Ovary (tissue), 10 donors: ENCODE measurements at places on chromosomes 12 and 14. TPM values are rescaled to one million over a fixed set of nuclear protein-coding genes. Genes with fewer than 3 reads are reported as not detected.

GRCh38 chr14:64444140-64444539 is 21.2 kb upstream of the AKAP5 start:
- H3K4me3 ChIP-seq, result no peak overlapping the region
- no peak for DNase-seq
- H3K36me3 ChIP-seq, result no peaks in the 10 kb centered on the region
- H3K4me1 ChIP-seq, result peaks cover 2% of the 10 kb centered on the region
- no peaks in the 10 kb centered on the region for H3K27me3 ChIP-seq
- no peak overlapping the region for H3K27ac ChIP-seq

The RILPL1 gene
- 24.4 TPM for total RNA-seq

The RAP1B gene
- 123 TPM for total RNA-seq

DNA sequence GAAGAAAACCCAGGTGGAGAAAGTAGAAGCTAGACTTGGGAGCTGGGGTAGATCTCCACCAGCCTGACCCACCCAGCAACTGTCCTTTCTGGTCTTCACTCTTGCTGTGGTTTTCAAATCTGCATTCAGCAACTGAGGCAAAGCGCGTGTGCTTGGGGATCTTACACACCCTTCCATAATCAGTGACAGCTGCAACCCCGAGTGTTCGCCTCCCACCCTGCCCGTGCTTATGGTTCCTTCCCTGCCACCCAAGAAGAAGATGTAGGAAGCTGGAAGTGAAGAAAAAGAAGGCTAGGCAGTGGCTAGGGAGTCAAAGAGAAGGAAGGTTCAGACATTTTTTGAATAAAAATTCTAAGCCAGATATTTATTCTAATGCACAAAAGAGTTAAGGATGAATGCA is 162.6 kb upstream of the CCND2 start:
- no peak overlapping the region for H3K4me3 ChIP-seq
- H3K27ac ChIP-seq, result no peak overlapping the region
- no peaks in the 10 kb centered on the region for H3K4me1 ChIP-seq
- no peaks in the 10 kb centered on the region for H3K36me3 ChIP-seq
- H3K27me3 ChIP-seq, result no peaks in the 10 kb centered on the region
- no peak for DNase-seq

GRCh38 chr14:70714055-70714550 is 72.4 kb downstream of the TTC9 start:
- DNase-seq, result no peak
- no peak overlapping the region for H3K27ac ChIP-seq
- no peaks in the 10 kb centered on the region for H3K27me3 ChIP-seq
- no peak overlapping the region for H3K4me3 ChIP-seq
- H3K4me1 ChIP-seq, result no peaks in the 10 kb centered on the region
- H3K36me3 ChIP-seq, result no peaks in the 10 kb centered on the region

DNA sequence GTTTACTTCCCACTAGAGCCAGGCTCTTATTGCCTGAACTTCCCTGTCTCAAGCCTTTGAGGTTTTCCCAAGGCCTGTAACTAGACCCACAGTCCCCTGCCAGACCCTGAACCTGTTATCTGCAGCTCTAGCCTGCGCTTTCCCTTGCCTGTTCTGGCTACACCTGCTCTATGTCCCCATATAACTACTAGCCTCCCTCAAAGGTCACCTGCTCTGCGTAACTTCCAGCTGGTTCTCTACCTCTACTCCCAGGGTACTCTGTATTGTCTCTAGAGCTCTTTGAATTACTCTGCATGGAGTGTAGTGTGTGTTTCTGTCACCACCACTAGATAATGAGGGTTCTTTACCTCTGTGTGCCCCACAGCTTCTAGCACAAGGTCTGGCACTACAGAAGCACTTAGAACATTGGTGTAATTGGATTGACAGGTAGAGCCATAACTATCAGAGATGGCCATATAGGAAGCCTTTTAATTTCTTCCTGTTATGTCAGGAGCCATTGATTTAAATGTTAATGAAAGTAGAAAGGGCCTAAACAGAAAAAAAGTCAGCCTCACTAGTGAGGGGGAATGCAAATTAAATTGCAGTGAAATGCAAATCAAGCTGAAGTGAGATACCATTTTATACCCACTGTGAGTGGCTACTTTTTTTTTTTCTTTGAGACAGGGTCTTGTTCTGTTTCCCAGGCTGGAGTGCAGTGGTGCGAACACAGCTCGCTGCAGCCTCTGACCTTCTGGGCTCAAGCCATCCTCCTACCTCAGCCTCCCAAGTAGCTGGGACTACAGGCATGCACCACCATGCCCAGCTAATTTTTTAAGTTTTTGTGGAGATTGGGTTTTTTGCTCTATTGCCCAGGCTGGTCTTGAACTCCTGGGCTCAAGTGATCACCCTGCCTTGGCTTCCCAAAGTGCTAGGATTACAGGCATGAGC is 47.8 kb downstream of the EID3 start:
- peaks cover 4% of the 10 kb centered on the region for H3K4me1 ChIP-seq
- no peak overlapping the region for H3K4me3 ChIP-seq
- no peaks in the 10 kb centered on the region for H3K27me3 ChIP-seq
- no peaks in the 10 kb centered on the region for H3K36me3 ChIP-seq
- no peak overlapping the region for H3K27ac ChIP-seq
- no peak for DNase-seq

- H3K36me3 ChIP-seq, result no peaks in the 10 kb centered on the region
- no peak overlapping the region for H3K4me3 ChIP-seq
- no peaks in the 10 kb centered on the region for H3K27me3 ChIP-seq
Observed at GRCh38 chr14:74684434-74684833, 28.4 kb downstream of the AREL1 start.

DNA sequence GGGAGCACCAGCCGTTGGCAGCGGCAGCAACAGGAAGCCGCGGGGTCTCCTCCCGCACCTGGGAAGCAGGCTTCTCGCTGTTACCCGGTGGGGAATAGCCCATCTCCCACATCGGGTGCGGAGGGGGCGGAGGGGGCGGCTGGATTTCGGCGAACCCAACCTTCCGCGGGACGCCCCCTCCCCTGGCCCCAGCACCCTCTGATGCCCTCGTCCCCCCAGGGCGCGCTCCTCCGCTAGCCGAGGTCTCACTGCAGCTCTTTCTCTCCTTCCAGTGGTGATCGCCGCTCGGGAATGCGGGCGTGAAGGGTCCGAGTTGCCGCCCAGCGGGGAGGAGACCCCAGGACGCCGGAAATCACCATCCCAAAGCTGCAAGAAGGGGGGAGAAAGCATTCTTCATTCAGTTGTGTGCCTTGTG is 303 bp downstream of the SAMD4A start:
- no peaks in the 10 kb centered on the region for H3K36me3 ChIP-seq
- peak overlapping the region; percentile 61 for H3K4me3 ChIP-seq
- H3K27me3 ChIP-seq, result no peaks in the 10 kb centered on the region
- peak overlapping the region; percentile 100 for H3K27ac ChIP-seq
- H3K4me1 ChIP-seq, result peaks cover 2% of the 10 kb centered on the region
- DNase-seq, result no peak

DNA sequence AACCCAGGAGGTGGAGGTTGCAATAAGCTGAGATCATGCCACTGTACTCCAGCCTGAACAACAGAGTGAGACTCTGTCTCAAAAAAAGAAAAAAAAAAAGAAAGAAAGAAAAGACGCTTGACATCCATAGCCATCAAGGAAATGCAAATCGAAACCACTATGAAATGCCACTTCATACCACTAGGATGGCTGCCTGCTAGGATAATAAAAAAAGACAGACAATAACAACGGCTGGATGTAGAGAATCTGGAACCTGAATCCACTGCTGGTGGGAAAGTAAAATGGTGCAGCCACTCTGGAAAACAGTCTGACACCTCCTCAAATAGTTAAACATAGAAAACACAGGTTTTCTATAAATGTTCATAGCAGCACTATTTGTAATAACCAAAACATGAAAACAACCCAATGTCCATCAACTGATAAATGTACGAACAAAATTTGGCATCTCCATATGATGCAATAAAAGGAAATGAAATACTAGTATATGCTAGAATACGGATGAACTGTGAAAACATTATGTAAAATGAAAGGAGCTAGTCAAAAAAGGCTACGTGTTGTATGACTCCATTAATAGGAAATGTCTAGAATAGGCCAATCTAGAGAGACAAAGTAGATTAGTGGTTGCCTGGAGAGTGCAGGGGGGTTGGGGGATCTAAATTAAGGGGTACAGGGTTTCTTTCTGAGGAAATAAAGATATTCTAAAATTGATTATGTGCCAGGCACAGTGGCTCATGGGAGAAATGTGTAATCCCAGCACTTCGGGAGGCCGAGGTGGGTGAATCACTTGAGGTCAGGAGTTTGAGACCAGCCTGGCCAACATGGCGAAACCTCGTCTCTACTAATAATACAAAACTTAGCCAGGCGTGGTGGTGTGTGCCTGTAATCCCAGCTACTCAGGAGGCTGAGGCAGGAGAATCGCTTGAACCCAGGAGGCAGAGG is 9.7 kb downstream of the WSB2 start:
- no peaks in the 10 kb centered on the region for H3K36me3 ChIP-seq
- H3K4me3 ChIP-seq, result no peak overlapping the region
- no peak overlapping the region for H3K27ac ChIP-seq
- peaks cover 17% of the 10 kb centered on the region for H3K4me1 ChIP-seq
- DNase-seq, result no peak

GRCh38 chr14:90782892-90783291 is 33.3 kb downstream of the TTC7B start:
- DNase-seq, result no peak
- H3K27me3 ChIP-seq, result no peaks in the 10 kb centered on the region
- no peak overlapping the region for H3K4me3 ChIP-seq
